Activated gamma-delta T cell treated with Interleukin-2 at 50 U/mL for 16 hours (primary cell): ENCODE measurements at places on chromosomes 16 and 17.

DNA sequence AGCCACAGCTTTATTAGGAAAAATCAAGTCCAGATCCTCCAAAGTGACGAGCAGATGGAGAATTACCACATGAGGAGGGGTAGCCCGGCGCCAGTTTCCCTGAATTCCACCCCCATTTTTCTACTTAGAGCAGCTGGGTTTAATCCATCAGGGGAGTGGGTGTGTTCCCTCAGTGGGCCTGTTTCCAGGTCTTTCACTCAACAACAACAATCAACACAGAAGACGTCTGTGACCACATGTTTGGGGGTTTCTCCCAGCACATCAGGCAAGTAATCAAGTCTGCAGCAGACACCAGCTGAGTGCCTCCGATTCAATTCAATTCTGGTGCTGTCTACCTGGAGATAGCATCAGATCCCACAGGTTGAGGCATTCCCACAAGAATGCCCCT lies 6.8 kb downstream of the SLC6A2 start:
- DNase-seq, result no peak

DNA sequence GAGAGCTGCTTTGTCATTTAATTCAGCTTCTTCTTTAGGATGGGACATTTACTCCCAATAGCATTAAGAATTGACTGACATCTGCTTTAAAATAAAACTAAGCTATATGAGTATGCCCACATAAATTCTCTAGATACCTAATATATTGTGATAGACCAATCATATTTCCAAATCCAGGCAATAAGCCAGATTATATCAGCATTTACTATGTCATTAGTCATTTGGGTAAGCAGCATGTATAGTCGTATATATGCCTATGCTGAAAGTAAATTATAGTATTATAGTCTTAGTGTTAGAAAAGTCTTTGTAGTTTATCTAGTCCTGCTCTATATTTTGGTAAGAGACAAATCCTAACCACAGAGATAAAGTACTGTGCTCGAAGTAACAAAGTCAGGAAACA lies 958.1 kb downstream of the KCNJ2 start:
- no peak for DNase-seq

GRCh38 chr16:66569827-66570405 lies 3.7 kb downstream of the CMTM1 start:
- no peak for DNase-seq

- DNase-seq, result peak; percentile 51
Observed at GRCh38 chr16:19696328-19696727, 21.7 kb downstream of the KNOP1 start.

GRCh38 chr16:88754912-88755744 lies 29.9 kb downstream of the PIEZO1 start:
- no peak for DNase-seq

- no peak for DNase-seq
Observed at GRCh38 chr17:36149296-36149820, 27.1 kb downstream of the TBC1D3B start.

DNA sequence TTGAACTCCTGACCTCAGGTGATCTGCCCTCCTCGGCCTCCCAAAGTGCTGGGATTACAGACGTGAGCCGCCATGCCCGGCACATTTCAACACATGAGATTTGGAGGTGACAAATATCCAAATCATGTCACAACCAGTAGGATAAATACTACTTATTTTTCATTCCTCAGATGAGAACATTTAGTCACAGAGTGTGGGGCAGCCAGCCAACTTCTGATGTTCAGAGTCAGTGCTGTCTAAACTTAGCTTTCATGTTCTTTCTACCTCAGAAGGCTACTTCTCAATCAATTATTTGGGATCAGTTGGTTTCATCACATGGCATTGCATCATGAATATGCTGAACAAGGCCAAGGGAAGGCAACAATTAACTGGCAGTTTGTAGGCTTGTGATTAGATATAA lies 134.5 kb downstream of the CDH13 start:
- DNase-seq, result no peak

DNA sequence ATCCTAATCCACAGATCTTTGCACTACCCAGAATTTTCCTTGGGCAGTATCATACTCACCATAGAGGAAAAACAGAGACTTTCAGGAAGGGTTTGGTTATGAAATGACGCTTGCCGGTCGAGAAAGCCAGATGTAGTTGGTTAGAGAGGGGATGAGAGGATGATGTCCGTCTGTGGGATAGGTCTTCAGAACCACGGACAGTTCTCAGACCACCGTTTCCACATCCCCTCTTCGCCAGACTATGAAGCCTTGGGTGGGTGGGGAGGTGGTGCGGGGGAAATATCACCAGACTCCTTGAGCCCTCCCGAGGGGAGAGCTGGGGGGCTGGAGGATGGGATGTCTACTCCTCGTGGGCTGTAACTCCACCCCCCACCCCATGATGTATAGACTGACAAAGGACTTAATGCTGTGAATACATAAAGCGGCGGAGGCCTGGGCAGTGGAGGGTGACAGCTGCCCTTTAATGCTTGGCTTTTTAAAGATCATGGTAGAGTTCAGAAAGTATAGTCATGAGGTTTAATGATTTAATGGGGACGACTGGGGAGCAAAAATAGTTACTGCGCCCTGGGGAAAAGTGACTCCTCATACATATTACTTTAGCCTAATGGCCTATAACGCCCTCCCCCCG lies 96.6 kb downstream of the MRM1 start:
- DNase-seq, result no peak

DNA sequence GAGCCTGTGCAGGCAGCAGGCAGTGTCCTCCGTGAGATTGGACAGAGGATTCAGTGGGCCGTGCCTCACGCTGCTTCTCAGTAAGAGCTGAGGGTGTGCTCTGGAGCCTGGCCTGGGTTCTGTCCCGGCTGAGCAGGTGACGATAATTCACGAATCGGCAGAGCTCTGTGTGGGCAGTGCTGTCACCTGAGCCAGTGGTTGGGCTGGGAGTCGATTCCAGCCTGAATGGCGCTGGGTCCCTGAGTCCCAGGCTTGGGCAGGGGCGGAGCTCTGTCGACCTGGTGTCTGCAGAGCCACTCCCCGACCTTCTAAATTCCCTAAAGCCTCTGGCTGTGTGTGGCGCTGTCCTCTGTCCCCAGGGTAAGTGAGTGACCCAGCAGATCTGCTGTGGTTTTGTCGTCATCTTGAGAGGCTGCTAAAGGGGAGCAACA lies 8.4 kb downstream of the ACSF3 start:
- DNase-seq, result no peak

GRCh38 chr16:5027575-5028235 lies 6.0 kb downstream of the NAGPA start:
- no peak for DNase-seq

GRCh38 chr17:75350706-75351105 lies 54.8 kb downstream of the GRB2 start:
- no peak for DNase-seq

GRCh38 chr16:51579652-51580360 lies 428.7 kb upstream of the SALL1 start:
- no peak for DNase-seq

- DNase-seq, result no peak
Observed at GRCh38 chr17:343211-343610, 9.4 kb downstream of the RPH3AL start.

DNA sequence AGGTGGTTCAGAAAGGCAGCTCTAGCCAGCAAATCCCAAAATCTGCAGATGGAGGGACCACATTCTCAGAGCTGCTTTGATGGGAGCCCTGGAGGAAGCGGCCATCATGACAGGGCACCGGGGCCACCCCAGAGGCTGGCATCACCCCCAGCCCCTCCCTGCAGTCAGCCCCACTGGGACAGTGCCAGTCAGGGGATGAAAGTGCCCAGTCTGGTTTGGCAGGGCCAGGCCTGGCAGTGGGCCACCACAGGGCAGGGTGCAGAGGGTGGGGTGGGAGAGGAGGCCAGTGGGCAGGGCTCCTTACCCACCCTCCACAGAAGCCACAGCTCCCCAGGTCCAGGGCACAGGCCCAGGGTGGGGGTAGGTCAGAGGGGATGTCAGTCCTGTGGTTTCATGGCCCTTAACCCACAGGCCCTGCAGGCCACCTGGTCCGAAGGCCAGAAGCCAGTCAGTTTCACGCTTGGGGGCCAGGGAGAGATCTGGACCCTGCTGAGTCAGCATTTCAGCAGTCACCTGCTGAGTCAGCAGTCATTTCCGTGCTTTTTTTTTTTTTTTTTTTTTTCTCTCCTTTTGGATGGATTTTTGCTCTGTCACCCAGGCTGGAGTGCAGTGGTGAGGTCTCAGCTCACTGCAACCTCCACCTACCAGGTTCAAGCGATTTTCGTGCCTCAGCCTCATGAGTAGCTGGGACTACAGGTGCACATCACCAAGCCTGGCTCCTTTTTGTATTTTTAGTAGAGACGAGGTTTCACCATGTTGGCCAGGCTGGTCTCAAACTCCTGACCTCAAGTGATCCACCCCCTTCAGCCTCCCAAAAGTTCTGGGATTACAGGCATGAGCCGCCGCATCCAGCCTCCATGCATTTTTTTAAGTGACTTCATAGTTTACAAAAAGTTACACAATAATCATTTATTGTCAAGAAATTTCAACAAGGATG lies 10.4 kb downstream of the SLC25A10 start:
- DNase-seq, result no peak

- DNase-seq, result no peak
Observed at GRCh38 chr16:16018705-16019104, 69.3 kb downstream of the ABCC1 start.

DNA sequence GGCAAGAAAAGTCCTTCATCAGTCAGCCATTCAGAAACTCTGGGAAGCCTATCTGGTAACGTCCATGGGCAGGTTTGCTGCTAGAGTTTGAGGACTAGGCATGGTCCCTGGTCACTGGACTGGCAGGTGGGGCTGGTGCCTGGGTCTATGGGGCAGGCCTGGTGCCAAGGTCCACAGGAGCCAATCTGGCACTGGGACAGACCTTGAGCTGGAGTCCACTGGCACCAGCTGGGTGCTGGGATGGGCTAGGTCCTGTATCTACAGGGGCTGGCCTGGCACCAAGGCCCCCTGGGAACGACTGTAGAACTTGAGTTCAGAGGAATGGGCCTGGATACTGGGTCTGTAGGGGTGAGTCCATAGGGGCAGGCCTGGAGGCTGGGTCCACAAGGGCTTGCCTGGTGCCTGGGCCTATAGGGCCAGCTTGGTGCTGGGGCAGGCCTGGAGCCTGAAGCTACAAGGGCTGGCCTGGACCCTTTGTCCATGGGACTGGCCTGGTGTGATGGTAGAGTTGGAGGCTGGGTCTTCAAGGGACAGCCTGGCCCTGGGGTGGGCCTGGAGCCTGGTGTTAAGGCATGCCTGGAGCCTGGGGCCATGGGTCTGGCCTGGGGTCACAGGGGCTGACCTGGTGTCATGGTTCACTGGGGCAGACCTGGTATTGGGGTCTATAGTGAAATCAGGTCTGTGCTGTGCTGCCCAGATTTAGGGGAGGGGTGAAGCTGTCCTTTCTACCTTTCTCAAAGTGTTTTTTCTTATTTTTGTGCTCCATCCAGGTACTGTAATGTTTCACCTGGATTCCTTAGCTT lies 30.5 kb upstream of the NKD1 start:
- DNase-seq, result no peak

GRCh38 chr17:44146375-44147346 lies 4.9 kb downstream of the HROB start:
- no peak for DNase-seq

- DNase-seq, result no peak
Observed at GRCh38 chr16:61681673-61682072, 354.6 kb downstream of the CDH8 start.

DNA sequence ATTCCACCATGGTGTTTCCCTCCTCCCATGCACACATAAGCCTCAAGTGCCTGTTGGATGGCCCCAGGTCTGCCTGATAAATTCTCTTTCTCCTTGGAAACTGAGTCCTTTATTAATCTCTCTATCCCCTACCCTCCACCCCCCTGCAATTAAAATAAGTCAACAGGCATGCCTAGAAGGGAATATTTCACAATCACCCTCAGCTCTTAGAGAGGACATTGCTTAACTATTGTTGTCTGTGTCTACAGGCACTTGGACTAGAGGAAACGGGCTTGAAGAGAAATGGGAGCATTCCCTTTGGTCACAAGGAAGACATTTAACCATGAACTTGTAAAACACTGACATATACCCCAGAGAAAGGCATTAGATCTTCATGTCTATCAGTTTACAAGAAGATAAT lies 39.5 kb downstream of the RCVRN start:
- DNase-seq, result no peak

- no peak for DNase-seq
Observed at GRCh38 chr17:82378741-82379021, 7.1 kb downstream of the UTS2R start.

DNA sequence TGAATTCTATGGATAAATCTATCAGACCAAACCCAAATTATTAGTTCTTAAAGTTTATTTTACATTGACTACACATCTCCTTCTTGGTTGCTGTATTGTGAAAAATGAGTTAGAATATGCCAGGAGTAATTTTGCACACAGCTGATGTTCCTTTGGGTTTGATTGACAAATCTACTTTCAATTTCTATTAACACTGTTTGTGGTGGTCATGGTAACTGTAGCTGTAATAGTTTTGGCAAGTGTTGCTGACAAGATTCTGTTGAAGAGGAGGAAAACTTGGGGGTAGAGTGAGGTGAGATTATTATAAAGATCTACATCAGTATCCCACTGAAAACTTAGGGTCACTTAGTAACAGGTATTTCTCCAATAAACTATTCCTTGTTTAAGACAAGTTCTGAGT lies 30.3 kb downstream of the MRTFB start:
- DNase-seq, result no peak

DNA sequence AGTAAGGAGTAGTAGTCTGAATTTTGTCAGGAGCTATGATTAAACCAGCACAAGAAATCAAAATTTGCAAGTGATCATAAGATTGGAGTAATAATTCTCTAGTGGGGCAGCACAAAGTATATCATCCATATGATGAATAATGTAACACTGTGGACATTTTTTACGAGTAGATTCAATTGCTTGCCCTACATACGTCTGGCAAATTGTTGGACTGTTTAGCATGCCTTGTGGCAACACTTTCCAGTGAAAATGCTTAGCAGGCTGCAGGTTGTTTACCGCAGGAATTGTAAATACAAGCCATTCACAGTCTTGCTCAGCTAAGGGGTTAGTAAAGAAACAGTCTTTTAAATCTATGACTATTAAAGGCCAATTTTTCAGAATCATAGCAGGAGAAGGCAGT lies 35.7 kb downstream of the ATF7IP2 start:
- no peak for DNase-seq

DNA sequence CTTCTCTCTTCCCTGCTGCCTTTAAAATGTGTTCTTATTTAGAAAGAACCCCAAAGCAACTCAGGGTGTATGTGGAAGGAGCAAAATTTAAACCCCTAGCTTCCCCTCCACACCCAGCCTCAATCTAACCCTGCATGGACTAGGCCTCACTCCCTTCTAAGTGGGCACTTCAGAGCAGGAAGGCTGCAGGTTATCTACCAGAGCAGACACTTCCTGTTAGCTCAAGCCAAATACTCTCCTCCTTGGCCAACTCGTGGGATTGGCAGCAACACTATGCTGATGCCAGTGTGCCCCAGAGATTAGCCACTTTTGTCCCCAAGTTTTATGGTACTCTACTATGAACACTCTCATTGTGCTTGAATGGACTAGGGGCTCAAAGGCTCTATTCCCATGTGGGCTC lies 35.6 kb downstream of the CCDC42 start:
- DNase-seq, result no peak

GRCh38 chr17:3003296-3004149 lies 59.9 kb downstream of the OR1D5 start:
- DNase-seq, result no peak

GRCh38 chr16:67847064-67847861 lies at the start of gene CENPT:
CENPT (minus strand) TSS chr16:67847693; CDS start chr16:67833859, 13,834 bp downstream.
- peak; percentile 54 for DNase-seq

- DNase-seq, result peak; percentile 45
Observed at GRCh38 chr17:7132511-7133094, 18.0 kb upstream of the ASGR2 start.
